ENCODE measurements at places on chromosomes 2 and 18. TPM values are rescaled to one million over a fixed set of nuclear protein-coding genes. Genes with fewer than 3 reads are reported as not detected.

RAB27B gene
- 0.11 TPM for total RNA-seq

ERMN gene
- total RNA-seq = not detected

RGPD4 gene
- 0.26 TPM for total RNA-seq

SLC14A1 gene
- total RNA-seq = 23.9 TPM

GULP1 gene
- total RNA-seq = 7.5 TPM

SERPINB12 gene
- total RNA-seq = not detected

DNA sequence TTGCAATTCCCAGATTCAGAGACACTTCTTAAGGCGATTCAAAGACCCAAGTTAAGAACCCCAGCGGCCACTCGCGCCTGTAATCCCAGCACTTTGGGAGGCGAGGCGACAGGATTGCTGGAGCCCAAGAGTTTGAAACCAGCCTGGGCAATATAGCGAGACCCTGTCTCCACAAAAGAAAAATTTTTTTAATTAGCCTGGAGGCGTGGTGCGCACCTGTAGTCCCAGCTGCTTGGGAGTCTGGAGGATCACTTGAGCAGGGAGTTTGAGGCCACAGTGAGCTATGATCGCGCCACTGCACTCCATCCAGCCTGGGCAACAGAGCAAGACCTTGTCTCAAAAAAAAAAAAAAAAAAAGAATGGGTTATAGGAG is 585 bp upstream of the ANAPC1 start:
- DNase-seq = no peak

DNA sequence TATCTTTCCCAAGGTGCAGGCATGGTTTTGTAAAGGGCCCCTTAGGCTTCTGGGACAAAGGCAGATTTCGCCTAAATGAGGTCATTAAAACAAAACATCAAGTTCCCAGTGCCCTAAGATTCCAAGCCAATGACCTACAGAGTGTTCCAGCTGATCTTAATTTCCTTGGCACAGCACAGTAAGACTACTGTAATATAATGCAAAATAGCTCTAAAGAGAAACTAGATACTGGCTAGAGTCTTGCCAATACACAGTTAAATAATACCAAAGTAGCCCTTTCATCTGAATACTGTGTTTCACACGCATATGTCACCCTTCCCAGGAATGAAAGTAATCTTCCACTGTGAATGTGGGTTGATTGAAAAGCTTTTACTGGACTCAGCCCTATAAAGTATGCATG is 14.7 kb downstream of the GRB14 start:
- DNase-seq = no peak

PPP1R1C gene
- total RNA-seq = 14.5 TPM

DNA sequence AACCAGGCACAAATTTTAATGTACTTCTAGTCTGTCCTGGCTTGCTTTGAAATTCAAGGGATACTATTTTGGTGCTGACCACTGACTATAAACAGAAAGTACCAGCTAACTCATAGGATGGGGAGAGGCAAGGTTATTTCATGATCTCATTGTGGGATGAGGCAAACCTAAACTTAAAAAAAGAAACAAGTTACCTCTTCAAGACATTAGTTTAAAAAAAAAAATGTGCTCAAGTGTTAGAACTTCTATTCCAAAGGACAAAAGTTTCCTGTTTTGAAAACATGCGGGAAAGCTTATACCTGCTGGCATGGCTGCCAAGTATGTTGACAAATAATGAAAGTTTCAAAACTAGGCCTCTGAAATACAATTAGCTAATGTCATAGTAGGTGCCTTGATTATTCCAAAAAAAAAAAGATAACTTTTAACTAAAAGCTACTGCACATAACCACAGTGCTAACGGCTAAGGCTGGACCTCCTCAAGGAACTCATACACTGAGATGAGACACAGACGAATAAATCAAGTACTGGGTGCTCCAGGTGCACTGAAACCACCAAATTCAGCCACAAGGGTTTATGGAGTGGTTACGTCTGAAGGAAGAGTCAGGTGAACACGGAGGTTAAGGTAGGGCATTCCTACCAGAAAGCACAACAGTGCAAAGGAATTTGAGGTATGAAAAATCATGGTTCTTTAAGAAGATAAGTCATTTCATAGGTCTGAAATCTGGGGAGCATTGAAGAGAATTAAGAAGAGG is 38.1 kb downstream of the TMEM131 start:
- DNase-seq = no peak

MATN3 gene
- not detected for total RNA-seq

CD8B2 gene
- total RNA-seq = not detected

DNA sequence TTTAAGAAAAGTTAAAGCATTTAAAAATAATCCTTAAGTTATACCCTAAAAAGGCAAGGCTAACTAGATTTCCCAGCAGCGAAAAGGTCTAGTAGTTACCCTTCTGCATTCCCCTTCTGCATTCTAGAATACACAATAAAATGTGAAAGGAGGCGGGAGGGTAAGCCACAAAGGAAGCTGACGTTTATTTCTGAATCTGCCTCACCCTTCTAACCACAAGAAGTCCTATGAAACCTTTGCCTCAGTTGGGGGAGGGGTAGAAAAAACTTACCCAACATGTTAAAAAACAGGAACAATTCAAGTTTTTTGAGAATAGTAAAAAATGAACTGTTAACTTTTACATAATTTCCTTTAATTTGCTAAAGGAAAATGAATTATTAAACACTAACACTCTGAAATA is 11.3 kb downstream of the STK17B start:
- DNase-seq = no peak

CYP26B1 gene
- total RNA-seq = 2.5 TPM

HTRA2 gene
- 16.0 TPM for total RNA-seq

GRCh38 chr2:46351750-46352138 is 54.5 kb downstream of the EPAS1 start:
- DNase-seq = no peak

- no peak for DNase-seq
Measured at GRCh38 chr2:177474301-177474700, 81.7 kb downstream of the AGPS start.

GRCh38 chr2:177030451-177031105 is 182.0 kb upstream of the HNRNPA3 start:
- no peak for DNase-seq

GRCh38 chr2:26936855-26937254 is 33.6 kb upstream of the MAPRE3 start:
- DNase-seq = no peak

DNA sequence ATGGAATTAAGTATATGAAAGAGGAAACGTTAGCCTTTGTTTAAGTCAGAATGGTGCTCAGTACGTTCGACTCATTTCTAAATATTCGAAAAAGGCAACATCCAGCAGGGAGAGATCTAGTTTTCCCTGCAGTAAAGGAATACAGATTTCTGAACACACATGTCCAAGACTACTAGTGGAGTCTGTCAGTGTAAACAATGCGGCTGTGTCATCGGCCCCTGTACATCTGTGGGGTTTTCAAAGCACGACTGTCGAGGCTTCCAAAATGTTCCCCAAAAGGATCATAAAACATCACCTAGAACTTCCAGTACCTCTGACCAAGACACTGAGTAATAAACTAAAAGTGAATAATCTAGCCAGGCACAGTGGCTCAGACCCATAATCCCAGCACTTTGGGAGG is 112.8 kb downstream of the ZNF516 start:
- no peak for DNase-seq

DNA sequence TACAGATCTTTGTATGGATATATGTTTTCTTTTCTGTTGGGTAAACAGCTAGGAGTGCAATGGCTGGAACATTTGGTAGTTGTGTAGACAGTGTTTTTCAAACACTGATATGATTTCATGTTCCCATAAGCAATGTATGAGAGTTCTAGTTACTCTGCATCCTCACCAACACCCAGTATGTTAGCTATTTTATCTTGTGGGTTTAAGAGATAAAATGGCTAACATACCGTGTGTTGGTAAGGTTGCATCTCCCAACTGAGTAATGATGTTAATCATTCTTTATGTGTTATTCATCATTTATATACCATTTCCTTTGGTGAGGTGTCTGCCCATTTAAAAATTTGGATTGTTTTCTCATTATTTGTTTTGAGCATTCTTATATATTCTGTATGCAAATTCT is 65.7 kb downstream of the LYPD6B start:
- no peak for DNase-seq

PRKAG3 gene
- 0.19 TPM for total RNA-seq

BUB1 gene
- 1.4 TPM for total RNA-seq

DNA sequence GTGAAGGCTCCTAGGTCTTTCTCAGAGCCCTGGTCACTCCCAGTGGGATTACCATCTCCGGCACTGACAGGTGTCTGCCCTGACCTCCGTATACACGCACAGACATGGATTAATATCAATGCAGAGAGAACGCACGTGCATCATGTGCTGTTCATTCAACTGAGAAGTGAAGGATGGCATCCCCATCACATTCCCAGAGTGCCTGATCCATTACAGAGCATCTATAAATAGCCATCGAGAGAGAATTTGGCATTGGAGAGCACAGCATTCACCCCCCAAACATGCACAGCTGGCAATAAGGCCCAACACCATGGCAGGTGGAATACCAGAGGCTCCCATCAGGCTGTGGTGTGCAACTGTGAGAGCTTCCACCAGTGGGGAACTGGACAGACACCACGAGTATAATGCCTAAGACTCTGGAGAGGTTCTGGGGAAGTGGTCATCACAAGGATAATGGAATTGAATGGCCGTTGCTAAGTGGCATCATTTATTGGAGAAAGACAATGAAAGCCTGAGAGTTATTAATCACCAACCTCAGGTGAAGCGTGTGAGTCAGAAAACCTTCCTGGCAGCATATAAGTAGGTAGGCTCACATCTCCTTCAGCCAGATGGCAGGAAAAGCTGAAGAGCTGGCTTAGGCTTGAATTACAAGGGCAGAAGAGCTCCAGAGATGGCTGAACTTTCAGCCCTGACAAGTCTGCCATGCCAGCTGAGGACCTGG is 244.5 kb upstream of the ID2 start:
- peak; percentile 48 for DNase-seq

- no peak for DNase-seq
Measured at GRCh38 chr2:171419333-171419732, 14.5 kb downstream of the METTL8 start.

DAW1 gene
- total RNA-seq = 0.43 TPM

SOCS6 gene
- 16.2 TPM for total RNA-seq

SLC11A1 gene
- 22.1 TPM for total RNA-seq

DNA sequence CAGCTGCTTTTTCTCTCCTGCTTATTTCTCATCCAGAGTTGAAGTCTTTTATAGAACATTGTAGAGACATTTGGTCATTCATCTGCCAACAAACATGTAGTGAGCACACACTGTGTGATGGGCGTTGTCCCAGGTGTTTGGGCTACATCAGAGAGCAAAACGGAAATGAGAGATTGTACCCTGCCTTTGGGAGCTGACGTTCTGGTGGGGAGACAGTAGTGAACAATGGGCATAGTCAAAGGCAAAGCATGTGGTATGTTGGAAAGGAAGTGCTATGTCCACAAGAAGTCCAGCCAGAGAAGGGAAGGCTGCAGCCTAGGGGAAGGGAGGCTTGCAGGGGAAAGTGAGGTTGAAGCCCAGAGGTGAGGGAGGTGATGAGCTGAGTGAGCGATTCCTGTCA is 78.1 kb downstream of the PIEZO2 start:
- DNase-seq = no peak

COBLL1 gene
- total RNA-seq = 21.1 TPM

DNA sequence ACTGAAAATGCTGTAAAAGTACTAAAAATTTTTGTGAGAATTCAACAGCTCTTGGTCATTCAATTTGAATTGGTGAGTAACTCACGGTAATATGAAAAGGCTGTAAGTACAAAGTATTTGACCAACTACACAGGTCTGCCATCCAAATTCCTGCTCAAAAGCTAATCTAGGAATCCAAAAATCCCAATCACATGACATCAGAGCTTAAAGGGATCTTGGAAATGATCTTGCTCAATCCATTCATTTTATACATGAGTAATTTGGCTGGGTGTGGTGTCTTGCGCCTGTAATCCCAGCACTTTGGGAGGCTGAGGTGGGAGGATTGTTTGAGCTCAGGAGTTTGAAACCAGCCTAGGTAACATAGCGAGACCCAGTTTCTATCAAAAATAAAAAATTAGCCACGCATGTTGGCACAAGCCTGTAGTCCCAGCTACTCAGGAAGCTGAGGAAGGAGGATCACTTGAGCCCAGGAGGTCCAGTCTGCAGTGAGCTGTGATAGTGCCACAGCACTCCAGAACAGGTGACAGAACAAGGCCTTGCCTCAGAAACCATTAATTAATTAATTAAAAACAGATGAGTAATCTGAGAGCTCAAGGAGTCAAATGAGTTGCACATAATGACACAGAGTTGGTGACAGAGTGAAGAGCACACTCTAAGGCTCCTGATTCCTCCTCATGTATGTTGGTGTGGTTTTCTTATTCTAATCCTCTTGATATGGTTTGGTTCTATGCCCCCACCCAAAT is 19.8 kb downstream of the SPIRE1 start:
- no peak for DNase-seq

- DNase-seq = no peak
Measured at GRCh38 chr18:44579745-44580144, 100.9 kb upstream of the SETBP1 start.

DNA sequence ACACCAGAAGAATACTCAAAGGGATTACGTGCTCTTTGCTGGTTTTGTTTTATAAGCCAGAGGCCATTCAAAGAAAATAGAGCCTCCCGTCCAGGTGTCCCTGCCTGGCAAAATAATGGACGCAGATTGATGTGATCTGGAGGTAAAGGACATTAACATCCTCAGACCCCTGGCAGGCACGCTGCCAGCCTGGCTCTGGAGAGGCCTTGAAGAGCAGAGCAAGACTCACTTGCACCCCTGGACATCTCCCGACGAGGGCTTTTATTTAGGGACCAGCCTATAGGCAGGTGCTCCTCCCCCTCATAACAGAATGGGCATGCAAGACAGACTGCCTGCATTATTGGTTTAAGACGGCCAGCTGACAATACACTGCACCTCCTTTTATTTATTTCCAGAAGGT is 291.3 kb downstream of the BCL11A start:
- DNase-seq = no peak

DNA sequence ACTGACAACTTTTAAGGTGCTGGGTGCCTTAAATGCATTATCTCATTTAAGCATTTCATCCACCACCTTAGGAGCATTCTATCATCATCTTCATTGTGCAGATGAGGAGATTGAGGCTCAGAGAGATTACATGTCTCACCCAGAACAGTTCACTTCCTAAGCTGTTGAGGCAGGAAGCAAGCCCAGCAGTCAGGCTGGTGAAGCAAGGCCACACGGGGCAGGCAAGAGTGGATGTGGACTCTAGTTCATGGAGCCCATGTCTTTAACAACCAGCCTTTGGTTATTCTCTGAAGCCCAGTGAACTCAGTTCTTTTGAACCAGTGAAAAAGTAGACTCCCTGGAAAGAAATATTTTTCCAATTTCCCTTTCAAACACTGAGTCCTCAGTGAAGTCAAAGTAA is 294.8 kb upstream of the MGAT5 start:
- DNase-seq = no peak

STARD6 gene
- not detected for total RNA-seq

PARD6G gene
- 1.9 TPM for total RNA-seq

DNA sequence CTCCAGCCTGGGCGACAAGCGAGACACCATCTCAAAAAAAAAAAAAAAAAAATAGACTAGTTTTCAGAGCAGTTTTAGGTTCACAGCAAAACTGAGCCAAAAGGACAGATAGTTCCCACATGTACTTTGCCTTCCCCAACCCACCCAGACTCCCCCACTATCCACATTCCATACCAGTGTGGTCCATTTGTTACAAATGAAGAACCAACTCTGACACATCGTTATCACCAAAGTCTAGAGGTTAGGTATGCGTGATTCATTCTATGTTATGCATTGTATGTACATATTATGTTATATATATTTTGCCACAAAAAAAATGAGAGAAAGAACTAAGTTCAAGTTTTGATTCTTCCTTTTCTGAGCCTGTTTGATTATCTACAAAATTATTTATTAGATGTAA is 3.5 kb downstream of the DUSP11 start:
- DNase-seq = no peak

PTMA gene
- 234 TPM for total RNA-seq
